ENCODE measurements at places on chromosomes 2 and 18.

- DNase-seq: no peak
These were observed 168.2 kb downstream of the FAM210A start for GRCh38 chr18:13558124-13558523.

GRCh38 chr2:134718023-134718816 lies 580 bp downstream of the TMEM163 start:
- DNase-seq: no peak

DNA sequence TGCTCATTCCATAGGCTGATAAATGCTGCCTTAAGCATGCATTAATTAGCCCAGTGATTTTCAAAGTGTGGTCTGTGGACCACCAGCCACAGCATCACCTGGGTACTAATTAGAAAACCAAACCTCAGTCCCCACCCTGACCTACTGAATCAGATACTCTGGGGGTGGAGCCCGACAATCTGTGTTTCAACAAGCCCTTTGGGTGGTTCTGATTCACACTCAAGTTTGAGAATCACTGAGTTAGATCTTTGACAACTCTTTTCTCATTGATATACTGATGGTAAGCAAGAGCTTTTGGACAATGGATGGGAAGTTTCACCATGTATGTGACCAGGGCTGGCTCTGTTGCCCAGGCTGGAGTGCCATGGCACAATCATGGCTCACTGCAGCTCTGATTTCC lies 95.9 kb downstream of the ZCCHC2 start:
- no peak for DNase-seq

GRCh38 chr2:11146076-11146475 lies 9.2 kb upstream of the SLC66A3 start:
- no peak for DNase-seq

DNA sequence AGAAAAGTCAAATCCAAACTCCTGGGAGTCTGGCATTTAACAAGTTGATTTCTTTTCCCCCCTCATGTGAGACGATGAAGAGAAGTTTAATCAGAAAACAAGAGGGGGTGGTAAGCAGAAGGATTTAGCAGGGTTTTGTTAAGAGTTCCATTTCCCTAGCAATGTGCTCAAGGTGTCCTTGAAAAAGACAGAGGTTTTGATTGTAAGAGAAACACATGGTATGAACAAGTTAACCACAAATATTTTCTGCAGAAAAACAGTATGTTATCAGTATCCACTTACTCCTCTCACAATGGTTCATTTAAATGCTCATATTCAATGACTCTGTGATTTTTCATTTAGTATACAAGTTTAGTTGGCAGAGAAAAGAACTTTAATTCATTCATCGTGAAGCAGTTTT lies 26.8 kb downstream of the LAMA1 start:
- peak; percentile 10 for DNase-seq

DNA sequence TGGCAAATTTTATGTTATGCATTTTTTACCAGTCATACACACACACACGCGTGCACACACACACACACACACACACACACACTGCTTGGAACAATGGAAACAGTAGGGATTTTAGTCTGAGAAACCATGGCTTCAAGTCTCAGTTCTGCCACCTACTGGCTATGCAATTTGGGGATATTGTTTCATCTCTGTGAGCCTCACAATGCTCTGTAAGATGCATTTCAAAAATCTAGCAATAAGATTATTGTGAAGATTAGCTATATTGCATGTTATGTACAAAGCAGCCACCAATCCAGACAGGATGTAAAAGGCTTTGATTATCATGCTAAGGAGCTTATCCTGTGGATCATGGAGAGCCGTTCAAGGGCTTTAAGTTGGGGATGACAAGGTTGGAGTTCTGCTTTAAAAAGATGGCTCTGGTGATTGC lies 401.4 kb downstream of the NBAS start:
- DNase-seq: peak; percentile 30

GRCh38 chr2:34723683-34724082 lies 1124.6 kb upstream of the FAM98A start:
- DNase-seq: no peak

- no peak for DNase-seq
These were observed 103.3 kb downstream of the AOX1 start for GRCh38 chr2:200689115-200689514.

GRCh38 chr2:145421841-145422240 lies 901.9 kb upstream of the ZEB2 start:
- DNase-seq: no peak

- no peak for DNase-seq
These were observed 40.5 kb upstream of the PEX13 start for GRCh38 chr2:60976875-60977561.

DNA sequence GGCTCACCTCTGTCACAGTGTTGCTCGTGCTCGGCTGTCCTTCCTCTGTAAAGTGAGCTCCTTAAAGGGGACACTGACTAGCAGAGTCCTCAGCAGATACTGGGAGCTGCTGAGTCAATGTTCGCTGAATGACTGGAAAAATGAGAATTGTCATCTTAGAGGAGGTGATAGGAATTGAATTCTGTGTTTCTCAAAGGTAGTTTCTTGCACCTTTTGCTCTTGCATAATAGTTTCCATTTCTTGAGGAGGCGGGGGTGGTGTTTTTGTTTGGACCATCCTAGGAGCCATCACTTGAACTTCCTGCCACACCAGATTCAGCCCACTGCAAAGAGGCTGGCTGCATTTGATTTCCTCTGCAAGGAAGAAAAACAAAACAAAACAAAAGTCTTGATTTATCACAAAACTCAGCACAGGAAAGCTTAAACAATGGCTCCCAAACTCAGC lies 11.4 kb upstream of the RFX8 start:
- DNase-seq: no peak

- DNase-seq: no peak
These were observed 32.0 kb upstream of the CCDC141 start for GRCh38 chr2:179081954-179082353.

DNA sequence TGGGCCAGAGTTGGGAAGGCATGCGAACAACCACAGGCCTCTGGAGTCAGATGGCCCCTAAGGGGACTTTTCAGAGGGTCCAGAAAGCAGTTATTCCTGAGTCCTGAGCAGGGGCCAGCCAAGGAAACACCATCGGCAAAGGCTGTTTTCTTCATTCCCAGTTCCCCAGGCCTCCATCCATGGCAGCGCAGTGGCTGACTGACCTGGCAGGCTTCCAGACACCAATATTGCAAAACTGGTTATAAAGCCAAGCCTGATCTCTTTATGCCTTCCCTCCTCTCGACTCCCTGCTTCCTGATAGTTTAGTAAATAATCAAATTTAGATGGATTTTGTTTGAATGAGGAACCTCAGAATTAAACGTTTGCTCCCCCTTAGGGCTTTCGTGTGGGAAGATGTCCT lies 133.4 kb upstream of the ITGA6 start:
- no peak for DNase-seq

DNA sequence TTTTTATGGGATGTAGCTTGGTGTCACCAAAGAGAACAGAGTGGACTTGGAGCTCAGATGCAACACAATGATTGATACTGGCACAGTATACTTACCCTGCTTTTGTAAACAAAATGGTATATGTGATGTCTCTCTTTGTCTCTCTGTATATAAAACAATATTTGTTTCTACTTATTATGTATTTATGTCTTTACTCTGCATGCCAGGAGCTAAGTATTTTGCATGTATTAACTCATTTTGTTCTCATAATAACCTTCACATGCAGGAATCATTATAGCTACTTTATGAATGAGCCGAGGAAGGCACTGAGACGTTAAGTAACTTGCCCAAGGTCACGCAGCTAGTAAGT lies 27.9 kb upstream of the CASP8 start:
- no peak for DNase-seq

DNA sequence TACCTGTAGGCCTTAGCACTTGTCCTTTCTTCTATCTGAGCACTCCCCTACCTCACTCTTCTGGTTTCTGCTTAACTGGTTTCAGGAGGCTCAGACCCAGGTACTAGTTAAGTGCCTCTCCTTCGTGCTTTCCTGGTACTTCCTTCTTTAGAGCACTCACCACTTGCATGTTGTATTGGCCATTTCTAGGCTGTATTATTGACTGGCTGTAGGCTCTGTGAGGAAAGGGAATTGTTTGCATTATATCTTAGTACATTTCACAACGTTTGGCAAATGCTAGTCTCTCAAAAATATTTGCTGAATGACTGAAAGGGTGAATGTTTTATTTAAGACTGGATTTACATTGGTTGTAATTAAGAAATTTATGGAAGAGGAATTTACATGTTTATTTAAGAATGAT lies 36.0 kb upstream of the SCN1A start:
- no peak for DNase-seq

GRCh38 chr2:203849010-203849409 lies 18.6 kb upstream of the CTLA4 start:
- DNase-seq: no peak

- DNase-seq: peak; percentile 97
These were observed 87.0 kb downstream of the ALPK2 start for GRCh38 chr18:58541789-58542425.

- no peak for DNase-seq
These were observed 188.1 kb downstream of the ARL4C start for GRCh38 chr2:234308813-234309195.

DNA sequence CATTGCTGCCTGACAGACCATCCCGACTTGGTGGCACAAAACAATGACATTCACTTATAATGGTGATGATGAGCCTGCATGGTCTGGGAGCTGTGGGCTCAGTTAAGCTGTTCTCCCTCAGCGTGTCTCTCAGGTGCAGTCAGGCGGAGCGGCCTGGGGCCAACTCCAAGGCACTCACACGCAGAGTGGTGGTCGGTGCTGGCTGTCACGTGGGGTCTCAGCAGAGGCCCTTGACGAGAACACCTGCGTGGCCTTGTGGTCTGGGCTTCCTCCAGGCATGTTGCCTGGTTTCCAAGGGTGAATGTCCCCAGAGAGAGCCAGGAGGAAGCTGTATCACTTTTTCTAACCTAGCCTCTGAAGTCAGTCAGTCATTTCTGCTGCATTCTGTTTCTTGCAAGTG lies 29.8 kb downstream of the ARMC9 start:
- DNase-seq: no peak

DNA sequence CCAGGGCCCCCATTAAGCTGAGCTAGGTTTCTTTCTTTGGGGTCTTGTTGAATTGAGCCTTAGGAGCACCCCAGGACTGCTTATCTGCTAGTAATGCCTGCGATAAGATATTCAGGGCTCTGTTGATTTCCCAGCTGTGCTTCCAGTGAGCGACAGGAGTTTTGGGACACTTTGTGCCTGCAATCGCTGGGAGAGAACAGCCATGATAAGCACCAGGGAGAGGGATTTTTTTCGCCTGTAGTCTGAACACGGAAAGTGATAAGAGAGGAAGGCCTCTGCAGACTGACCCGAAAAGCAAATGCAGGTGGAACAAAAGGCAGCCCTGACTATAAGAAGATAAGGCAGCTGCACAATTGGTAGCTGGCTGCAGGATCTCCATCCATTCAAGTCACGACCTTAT lies 244.3 kb downstream of the CNTNAP5 start:
- no peak for DNase-seq

DNA sequence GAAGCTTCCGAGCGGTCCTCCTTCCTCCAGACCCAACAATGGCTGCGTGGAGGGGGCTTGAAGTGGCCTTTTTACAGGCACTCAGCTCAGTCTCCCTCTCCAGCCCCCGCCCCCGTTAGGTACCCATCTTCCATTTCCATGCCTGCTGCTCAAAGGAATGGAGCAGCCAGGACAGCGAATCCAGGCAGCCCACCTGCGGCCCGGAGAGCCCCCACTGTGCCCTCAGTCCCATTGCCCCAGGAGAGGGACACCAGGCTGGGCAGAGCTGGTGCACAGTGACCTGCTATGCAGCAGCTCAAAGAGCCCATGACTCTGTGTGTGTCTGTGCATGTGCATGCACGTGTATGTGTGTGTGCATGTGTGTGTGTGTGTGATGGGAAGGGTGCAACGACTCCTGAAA lies 10.6 kb upstream of the POMC start:
- DNase-seq: no peak

- DNase-seq: no peak
These were observed 393.8 kb upstream of the LYPD1 start for GRCh38 chr2:133063775-133064174.

DNA sequence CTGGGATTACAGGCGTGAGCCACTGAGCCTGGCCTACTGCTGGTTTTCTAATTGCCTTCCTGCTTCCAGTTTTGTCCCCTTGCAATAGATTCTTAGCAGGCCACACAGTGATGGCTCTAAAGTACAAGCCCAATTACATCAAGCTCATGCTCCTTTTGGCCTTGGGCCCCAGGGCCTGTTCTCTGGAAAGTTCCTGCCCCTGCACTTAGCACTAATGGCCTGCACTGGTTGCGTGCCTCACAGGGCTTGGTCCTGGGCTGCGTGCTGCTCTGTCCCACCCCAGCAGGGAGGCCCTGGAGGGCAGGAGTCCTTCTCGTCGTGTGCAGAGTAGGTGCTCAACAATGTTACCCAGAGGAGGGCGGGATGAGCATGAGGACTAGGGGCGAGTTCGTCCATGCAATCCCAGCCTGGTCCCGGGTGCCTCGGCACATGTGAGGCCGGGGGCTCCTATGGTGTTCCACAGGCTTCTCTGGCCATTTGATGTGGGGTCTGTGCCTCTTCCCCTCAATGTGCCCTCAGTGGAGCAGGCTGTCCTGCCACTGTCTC lies 51.7 kb downstream of the PDCL3 start:
- DNase-seq: no peak

- DNase-seq: no peak
These were observed 68.0 kb downstream of the COBLL1 start for GRCh38 chr2:164773635-164774034.

DNA sequence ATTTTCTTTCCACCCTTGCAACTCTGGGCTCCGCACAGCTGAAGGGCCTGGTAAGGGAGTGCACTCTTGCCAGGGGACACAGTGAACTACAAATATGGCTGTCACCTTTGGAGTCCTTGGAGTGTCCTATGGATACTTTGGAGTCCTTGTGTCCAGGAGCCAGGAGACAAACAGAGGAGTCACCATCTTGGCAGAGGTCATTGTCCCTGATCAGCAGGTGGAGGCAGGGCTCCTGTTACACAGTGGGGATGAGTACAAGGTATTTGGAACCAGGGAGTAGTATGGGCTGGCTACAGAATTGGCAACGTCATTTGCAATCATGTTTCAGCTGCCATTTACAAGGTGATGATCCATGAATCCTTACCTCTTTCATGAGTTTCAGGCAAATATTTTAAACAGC lies 132.5 kb downstream of the FAM161A start:
- DNase-seq: no peak

DNA sequence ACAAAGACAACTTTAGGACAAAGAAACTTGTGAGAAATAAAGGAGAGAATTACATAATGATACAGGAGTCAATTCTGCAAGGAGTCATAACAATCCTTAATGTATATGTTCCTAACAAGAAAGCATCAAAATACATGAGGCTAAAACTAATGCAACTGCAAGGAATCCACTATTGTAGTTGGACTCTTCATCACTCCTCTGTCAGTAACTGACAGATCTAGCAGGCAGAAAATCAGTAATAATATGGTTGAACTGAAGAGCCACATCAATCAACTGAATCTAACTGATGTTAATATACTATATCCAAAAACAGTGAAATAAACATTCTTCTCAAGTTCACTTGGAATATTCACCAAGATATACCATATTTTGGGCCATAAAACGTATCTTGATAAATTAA lies 1806.4 kb upstream of the CELF4 start:
- DNase-seq: no peak

All from non-pigmented ciliary epithelial cell (primary cell).